Amniotic stem cell (primary cell): ENCODE measurements at places on chromosomes 2 and 18.
A peak's percentile ranks its signal among the peaks of the same experiment; 100 is the strongest.

DNA sequence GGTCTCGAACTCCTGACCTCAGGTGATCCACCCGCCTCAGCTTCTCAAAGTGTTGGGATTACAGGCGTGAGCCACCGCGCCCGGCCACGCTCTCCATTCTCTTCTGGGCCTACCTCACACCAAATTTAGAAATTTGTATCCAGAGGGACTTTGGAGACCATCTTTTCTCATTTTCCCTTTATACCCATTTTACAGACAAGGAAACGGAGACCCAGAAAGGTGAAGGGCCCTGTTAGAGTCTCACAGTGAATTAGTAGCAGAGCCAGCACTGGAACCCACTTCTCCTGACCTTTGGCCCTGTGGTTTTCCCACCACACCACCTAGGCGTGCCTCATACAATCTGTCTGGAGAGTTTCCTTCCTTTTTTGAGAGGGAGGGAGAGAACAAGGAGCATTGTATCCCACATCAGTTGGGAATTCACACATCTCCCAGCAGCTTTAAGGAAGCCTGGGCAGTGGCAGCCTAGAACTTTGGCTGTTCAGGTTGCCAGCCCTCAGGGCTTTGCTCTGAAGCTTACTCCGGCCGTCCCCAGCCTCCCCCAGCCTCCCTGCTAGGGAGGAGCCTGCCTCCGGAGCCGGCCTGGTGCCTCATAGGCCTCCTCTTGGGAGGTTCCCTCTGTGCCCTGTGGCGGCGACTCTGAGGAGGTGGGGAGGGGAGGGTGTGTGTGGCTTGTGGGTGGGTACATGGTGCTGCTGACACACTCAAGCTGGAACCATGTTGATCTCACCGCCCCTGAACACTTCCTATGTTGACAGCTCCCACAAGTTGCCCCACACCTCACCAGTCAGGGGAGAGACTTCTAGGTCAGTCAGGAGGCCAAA is 13.8 kb downstream of the FOSL2 start:
- no peak for DNase-seq

- peak; percentile 59 for DNase-seq
These were observed 42.1 kb upstream of the LAPTM4A start for GRCh38 chr2:20093263-20094141.

DNA sequence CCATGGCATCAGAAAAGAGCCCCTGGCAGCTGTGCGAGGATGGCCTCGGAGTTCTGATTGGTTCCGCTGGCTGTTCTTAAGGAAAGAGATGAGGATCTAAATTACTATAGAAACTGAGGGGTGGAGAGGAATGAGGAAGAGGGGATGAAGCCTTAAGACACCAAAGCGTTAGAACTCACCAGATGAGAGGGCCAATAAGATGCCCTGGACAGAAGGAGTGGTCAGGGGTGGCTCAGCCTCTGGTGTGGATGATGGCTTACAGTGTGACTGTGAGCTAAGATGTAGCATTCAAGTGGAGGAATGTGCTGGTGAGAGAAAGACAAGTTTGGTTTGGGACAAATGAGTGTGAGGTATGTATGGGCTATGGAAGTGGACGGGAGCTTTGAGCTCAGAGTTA is 97.8 kb downstream of the ZFP36L2 start:
- DNase-seq: no peak

- DNase-seq: no peak
These were observed 51.2 kb downstream of the INHBB start for GRCh38 chr2:120396861-120397811.

DNA sequence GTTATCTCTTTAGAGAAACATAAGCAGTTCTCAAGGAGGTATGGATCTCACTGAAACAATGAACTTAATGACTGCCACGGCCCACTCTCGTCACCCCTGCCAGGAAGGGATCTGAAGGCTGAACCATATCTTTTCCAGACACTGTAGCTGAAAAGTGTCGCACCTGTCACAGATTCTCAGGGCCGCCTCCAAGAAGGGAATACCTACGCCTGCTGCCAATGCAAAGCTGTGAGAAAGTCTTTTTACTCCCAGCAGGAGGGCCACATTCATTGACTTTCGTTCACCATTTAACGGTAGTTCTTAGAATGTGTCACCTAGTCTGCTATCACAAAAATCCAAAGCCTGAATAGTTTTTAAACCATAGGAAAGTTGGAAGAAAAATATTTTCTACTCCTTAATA is 66.7 kb upstream of the SH3BP4 start:
- no peak for DNase-seq

DNA sequence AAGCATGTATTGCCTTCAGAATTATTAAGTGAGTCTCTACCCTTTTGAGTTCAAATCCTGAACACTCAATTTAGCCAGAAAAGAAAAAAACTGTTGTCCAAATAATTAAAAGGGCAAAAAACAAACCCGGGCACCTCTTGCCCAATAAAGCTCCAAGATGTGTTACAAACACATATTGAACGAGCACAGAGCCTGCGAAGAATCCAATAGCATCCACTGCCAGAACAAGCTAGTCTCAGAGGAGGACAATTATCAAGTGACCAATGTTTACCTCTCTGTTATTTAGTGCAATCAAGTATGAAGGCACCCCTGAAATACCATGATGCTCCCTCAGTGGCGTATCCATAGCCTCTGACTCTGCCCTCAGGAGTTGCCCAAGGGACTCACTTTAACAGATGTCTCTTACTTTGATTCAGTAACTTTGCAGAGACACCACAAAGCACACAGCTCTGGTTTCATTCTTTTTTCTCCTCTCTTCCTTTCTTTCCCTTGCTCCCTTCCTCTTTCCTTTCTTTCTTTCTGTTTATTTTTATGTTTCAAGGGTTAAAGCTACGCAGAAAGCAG is 93.5 kb upstream of the SPATS2L start:
- no peak for DNase-seq

DNA sequence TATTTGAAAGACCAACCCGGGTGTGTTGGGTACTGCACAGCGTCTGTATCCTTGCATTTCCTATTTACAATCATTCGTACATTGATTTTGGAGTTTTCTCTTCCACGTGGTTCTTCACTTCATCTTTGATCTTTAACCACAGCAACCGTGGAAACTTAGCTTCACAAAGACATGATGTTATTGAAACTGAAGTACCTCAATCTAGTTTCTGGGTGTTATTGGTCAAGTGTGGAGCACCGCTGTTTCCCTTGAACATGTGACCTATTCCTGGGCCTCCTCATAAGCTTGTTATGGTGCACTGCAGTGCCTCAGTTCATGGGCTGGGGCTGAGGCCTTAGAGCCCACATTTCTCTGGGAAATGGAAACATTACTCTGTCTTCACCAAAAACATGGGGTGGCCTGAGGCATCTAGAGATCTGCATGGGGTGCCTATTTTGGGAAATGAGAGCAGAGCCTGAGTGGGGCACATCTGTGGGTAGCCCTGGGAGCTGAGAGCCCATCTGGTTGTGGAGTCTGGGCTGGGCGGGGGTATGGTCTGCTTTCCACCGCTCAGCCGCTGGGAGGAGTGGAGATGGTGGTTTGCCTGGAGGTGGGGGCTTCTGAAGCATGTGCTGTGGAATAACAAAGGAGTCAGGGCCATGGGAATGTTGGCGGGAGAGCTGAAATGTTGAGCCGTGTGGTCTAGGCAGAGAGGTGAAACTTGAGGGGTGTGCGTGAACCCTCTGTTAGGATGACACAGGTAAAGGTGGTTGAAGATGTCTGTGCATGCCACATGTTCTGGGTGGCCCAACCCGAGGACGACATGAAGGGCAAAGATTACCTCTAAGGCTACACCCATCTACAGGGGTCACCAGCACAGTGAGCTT is 37.4 kb downstream of the ZNF236 start:
- no peak for DNase-seq

- DNase-seq: no peak
These were observed 25.5 kb downstream of the VRK2 start for GRCh38 chr2:58072102-58072501.
